CD4-positive, alpha-beta T cell treated with Interleukin-10 for 1 hour (primary cell): ENCODE measurements at places on chromosomes 12 and 14.
A peak's percentile ranks its signal among the peaks of the same experiment; 100 is the strongest.

GRCh38 chr12:98592825-98593322, 612 bp upstream of the SLC25A3 start:
- peak; percentile 51 for DNase-seq

- DNase-seq = no peak
Measured at GRCh38 chr14:70697701-70698100, 56.0 kb downstream of the TTC9 start.

DNA sequence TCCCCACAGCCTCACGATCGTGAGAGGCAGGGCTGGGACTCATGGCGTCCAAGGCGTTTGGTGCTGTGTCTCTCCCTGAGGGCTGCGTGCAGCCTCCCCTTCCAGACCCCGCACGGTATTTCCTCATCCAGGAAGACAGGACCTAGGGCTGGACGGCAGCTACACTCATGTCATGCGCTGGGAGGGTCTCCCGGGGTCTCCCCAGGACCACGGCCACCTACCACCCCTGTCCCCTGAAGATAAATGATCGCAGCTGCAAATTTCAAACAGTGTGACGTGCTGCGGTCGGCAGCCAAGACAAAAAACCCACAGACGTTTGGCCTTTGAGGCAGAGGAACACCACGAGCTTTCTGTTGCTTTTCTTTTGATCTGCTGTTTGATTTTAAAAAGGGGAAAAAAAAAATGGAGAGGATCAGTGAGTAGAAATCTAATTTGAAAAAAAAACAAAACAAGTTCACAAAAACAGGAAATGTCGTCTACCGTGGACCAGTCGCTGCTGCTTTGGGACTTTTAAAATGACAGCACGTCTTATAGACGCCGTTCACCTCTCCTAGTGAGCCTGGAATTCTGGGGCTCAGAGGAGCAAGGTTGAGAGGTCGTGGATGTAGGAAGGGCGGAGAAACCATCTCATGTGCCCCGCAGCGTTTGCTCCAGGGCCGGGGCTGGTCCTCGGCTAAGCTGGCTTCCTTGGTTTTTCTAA, 237.6 kb downstream of the SLC41A2 start:
- peak; percentile 80 for DNase-seq

DNA sequence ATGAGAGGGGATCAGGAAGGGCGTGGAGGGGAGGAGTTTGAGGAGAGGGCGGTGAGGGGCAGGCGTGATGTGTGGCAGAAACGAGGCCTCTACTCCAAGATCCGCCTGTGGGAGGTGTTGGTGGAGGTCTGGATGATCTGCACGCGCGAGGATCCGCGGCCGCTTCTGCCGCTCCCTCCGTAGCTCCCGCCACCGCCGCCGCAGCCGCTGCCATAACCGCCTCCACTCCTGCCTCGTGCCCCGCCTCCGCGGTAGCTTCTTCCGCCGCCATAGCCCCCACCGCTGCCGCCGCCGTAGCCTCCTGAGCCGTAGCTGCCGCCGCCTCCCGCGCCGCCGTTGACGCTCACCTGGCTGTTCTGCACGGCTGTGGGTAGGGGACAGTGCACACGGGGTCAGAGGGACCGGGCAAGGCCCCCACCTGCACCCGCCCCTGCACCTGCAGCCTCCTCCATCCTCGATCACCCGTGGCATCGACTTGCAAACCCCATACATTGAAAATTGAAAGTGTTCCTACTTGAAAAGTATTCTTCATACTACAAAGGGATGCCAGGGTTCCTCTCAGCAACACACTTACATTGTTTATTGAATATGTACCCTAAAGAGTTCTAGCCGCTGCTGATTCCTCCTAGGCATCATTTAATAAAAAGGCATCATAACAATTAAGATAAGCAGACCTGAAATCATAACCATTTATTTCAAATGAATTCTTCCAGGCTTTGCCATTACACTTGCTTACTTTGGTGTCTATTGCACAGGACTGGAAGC, 11.1 kb upstream of the KRT1 start:
- DNase-seq = peak; percentile 53

GRCh38 chr14:29486132-29486531, 441.5 kb downstream of the PRKD1 start:
- DNase-seq = no peak

GRCh38 chr12:93198086-93198485, 179.6 kb upstream of the NUDT4 start:
- DNase-seq = no peak

- DNase-seq = peak; percentile 19
Measured at GRCh38 chr14:103105580-103106150, 11.1 kb downstream of the EXOC3L4 start.

DNA sequence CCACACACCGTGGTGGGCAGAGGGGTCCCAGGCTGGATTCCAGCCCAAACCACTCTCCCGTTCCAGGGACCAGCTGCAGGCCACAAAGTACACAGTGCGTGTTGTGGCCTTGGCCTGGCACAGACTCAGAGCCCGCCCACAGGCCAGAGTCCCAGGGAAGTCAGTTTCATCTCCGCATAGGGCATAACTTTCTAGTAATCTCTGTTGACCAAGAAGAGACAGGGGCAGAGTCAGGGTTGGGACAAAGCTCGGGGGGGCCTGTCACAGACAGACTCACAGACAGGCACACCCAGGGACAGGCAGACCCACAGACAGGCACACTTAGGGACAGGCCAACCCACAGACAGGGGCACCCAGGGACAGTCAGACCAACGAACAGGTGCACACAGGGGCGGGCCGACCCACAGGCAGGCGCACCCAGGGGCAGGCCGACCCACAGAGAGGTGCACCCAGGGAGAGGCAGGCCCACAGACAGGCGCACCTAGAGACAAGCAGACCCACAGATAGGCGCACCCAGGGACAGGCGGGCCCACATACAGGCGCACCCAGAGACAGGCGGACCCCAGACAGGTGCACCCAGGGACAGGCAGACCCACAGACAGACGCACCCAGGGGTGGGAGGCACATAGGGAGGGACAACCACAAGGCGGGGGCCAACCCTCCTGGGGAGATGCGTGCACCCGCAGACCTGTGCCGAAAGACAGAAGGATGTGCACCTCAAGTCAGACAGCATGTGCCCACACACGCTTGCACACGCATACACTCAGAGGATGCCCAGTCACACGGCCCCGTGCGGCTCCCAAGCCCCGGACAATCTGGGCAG, 323.3 kb upstream of the RTL1 start:
- no peak for DNase-seq

- DNase-seq = no peak
Measured at GRCh38 chr12:54196396-54196795, 7.6 kb upstream of the SMUG1 start.

DNA sequence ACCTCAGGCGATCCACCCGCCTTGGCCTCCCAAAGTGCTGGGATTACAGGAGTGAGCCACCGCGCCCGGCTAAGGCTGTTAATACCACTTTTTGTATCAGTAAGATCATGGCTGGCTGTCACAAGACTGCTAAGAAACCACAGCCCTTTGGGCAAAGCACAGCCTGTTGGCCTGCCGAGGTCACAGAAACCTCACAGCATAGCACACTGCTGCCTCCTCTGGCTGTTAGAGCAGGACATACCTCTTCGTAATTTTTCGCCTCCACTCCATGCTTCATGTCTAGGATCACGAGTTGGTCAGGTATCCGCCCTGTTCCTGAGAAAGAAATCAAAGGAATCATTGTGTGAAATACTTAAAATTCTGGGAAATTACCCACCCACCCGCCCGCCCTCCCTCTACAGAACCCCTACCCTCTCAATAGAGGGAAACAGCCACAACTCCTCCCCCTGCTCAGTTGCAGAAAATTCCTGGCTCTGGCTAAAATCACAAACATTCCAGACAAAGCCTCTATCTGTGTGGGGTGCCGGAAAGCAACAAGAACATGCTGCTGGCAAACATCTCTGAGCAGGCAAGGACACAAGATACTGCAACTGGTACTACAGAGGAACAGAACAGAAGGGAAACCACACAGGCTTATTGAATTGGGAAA, 20.7 kb upstream of the NEK9 start:
- DNase-seq = peak; percentile 34

GRCh38 chr14:69571449-69572029, 3.1 kb downstream of the CCDC177 start:
- DNase-seq = no peak

DNA sequence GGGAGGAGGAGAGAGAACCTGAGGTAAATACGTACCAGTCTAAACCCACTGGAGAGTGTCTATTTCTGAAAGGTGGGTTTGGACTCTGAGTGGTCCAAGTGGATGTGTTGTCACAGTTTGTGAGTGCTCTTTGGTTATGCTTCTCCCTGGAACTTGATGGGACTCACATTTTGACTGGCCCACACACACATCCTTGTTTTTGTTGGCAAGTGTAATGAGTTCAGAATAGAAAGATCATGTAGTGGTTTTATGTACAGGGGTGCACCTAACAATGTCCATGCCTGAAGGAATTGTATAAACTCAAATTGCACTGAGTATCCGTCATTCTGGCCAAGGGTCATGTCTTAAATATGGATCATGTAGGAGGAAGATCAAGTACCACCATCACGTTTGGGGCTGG, 4.8 kb downstream of the PPFIBP1 start:
- no peak for DNase-seq

DNA sequence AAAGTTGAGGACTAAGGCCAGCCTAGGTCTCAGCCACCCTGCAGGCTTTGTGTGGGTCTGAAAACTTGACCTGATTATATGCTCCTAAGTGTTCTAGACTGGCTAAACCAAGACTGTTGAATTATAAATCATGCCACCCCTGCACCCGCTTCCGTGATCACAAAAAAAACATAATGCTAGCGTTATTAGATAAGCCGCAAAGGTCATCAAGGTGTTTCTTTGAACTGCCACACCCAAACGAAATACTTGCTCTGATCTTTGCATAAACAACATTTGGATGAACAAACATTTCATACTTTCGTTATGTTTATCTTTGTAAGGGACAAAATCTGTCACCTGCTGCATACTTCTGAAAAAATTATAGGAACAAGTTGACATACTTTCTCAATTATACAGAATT, 2.5 kb downstream of the SMCO2 start:
- no peak for DNase-seq

DNA sequence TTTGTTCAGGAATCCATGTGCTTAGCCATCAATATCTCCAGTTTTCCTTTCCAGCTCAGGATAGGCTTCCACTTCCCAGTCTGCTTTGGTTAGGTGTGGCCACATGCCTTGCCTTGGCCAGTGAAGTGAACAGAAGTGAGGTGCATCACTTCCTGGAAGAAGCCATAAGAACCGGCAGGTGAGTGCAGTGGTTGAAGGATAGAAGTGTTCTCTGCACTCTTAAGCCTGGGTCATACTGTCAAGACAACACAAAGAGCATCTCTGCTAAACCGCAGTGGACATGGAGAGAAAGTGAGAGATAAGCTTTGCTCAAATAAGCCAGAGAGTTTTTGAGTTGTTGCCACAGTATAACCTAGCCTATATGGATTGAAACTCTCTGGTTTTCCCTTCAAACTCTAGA, 11.4 kb downstream of the GNG2 start:
- DNase-seq = no peak

DNA sequence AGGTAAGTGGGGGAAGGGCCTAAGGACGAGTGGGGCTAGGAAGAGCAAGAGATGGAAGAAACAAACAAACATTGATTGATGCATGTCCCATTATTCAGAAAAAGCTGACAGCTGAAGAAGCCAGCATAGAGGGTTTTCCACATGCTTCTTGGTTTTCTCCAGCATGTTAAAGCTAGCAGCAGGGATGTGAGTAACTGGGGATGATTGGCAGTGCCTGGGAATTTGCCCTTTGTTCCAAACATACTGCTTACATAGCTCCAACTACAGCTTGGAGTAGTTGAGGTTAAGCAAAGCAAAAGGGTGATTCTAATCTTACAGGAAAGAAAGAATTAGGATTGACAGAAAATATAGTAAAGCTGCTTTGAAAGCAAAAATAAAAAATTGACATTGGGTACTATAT, 68.0 kb upstream of the IFNG-AS1 start:
- DNase-seq = no peak

DNA sequence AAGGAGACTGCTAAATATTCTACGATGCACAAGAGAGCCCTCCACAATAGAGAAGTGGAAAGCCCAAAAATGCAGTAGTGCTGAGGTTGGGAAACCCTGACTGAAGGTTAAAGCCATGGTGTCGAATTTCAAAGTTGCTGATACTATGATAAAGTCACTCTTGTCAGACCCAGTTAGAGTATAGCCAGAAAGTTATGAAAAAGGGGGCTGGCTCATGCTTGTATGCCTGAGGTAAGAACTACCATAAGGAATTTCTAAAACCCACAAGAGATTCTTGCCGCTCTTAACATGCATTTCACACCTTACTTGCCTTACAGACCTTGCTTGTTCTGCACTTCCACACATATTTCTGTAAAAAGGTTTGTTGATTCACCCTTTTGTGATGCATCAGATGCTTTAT, 184.6 kb downstream of the SLC6A15 start:
- DNase-seq = no peak

- DNase-seq = peak; percentile 90
Measured at GRCh38 chr12:120252071-120252906, 13.2 kb downstream of the PXN start.

GRCh38 chr14:95452176-95452892, 64.1 kb downstream of the SYNE3 start:
- no peak for DNase-seq
